ENCODE measurements at places on chromosomes 16 and 17.
A peak's percentile ranks its signal among the peaks of the same experiment; 100 is the strongest.

DNA sequence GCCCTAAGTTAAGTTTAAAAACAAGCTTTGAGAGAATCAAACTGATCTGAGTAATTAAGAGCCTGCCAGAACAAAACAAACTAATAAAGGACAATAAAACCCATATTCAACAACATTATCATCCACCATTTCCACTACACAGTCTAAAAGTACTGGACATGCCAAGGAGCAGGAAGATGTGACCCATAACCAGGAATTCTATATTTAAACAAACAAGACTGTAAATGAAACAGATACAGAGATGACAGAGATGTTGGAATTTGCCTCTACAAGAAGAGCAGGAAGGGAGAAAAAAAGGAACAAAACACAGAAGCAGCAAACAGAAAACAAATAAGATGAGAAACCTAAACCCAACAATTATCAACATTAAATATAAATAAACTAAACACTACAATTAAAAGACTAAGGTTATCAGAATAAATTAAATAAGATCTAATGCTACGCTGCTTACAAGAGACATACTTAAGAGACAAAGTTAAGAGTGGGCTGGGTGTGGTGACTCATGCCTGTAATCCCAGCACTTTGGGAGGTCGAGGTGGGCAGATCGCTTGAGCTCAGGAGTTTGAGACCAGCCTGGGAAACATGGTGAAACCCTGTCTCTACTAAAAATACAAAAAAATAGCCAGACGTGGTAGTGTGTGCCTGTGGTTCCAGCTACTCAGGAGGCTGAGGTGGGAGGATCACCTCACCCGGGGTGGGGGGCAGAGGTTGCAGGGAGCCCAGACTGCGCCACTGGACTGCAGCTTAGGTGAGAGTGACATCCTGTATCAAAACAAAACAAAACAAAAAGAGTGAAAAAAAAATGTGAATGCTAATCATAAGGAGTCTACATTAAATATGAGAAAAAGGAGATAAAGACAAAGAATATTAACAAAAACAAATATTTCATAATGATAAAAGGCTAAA lies 50.6 kb downstream of the CREBBP start:
- DNase-seq, result no peak

GRCh38 chr17:58120195-58120822 lies 27.9 kb upstream of the OR4D1 start:
- DNase-seq, result peak; percentile 78

DNA sequence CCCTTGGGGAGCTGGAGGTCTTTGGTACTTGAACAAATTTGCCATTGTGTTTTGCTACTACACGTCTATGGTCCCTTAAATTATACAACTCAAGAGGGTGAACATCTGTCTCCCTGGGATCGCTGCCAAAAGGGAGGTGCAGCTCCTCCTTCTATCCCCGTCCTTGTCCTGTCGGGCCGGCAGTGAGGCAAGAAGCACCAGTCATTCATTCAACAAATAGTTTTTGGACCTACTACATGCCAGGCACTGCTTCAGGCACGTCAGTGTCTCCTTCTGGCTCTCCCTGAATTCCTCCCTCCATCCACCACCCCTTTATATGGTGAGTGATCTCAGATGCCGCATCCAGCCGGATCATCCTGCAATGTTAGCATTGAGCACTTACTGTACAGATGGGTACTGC lies 2.2 kb upstream of the RPL38 start:
- peak; percentile 38 for DNase-seq

DNA sequence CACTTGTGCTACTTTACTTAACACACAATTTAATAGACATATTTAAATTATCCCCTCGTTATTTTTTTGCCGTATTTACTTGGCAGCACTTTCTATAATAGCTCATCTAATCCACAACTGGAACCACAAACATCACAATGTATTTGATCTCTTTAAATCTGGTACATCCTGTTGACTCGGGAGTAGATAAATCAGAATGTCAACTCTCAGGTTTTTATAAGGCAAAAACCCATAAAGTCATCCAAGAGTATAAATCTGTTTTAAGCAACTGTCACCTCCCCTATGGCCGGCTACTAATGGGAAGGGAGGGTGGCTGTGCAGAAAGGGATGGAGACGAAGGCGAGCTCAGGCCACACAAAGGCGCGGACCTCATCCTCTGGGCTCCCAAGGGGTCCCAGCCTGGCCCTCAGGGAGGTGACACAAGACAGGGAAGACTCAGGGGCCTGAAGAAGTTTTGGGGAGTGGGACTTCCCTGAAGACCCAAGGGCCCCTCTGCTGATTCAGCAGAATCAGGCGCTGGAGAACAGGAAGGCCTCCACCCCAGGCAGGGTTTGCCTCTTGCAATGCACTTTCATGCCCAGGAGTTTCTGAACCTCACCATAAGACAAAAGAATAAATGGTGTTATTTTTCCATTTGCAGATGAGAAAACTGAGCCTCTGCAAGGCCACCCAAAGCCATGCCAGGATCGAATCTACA lies 122.5 kb downstream of the ZNF423 start:
- DNase-seq, result no peak

GRCh38 chr17:44492706-44493272 lies 10.4 kb downstream of the GPATCH8 start:
- no peak for DNase-seq

DNA sequence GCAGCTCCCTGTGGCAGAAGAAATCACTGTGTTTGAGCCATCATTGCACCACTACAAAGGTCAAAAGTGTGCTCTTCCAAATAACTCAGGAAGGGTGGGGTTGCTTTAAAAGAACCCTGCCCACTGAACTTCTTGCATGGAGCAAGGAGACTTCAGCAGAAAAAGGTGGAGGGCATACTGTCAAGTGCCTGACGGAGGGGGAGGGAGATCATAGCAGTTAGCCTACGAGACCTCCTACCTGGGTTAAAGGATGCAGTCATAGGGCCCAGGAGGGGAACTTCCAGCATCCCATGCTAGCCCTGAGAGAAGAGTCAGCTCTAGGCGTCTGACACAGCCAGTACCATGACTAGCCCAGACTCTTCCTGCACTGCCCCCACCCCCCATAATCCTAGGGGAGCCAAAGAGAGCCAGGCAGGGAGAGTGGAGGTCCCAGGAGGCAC lies 45.3 kb upstream of the MSI2 start:
- DNase-seq, result no peak

GRCh38 chr16:54268340-54268739 lies 18.2 kb downstream of the IRX3 start:
- DNase-seq, result no peak

DNA sequence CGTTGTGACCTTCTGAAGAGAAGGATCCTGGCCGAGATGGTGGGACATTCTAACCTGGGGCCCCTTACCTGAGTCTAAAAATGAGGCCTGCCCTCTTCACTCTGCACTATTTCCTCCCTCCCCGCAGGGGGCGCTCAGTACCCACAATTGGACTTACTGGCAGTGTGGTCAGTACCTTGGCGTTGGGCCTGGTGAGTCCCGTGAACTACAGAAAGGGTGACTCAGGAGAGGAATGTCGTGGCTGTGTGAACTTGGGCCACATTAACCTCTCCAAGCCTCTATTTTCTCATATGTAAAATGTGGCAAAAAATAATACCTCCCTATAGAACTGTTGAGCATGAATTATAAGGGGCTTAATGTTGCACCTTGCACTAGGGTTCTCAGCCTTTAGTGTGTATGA lies 3.9 kb downstream of the RSAD1 start:
- peak; percentile 89 for DNase-seq

DNA sequence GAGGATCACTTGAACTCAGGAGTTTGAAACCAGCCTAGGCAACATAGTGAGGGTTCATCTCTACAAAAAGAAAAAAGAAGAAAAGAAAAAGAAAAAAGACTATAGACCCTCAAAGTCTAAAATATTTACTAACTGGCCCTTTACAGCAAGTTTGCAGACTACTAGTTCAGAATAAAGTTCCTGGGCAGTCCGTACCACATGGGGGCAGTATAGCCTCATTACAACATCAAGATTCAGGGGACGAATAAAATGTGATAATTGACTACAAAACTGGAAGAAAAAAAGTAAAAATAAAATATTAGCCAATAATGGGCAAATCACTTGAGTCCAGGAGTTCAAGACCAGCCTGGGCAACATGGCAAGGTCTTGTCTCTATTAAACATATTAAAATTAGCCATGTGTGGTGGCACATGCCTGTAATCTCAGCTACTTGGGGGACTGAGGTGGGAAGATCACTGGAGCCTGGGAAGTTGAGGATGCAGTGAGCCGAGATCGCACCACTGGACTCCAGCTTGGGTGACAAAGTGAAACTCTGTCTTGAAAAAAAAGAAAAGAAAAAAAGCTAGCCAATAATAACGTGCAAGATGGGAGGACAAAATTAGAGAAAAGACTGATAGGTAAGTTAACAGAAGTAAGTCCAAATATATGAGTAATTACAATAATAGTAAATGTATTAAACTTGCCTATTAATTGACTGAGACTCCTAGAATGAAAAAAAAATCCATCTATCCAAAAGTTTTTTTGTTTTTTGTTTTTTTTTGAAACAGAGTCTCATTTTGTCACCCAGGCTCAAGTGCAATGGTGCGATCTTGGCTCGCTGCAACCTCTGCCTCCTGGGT lies 129.4 kb upstream of the SEC14L1 start:
- peak; percentile 19 for DNase-seq

DNA sequence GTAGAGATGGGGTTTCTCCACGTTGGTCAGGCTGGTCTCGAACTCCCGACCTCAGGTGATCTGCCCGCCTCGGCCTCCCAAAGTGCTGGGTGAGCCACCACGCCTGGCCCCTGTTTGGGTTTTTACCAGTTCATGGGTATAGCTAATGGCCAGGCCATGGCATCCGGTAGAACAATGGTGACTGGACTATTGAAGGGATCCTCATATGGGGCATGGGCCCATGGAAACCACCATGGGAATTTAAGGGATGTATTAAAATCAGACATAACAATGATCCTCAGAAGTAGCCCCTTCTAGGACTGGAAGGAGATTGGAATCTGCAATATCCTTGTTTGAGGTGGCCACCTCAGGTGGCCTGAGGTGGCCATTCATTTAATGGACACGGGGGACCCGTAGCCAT lies 17.5 kb upstream of the GUCY2D start:
- no peak for DNase-seq

GRCh38 chr17:81558941-81559806 lies 7.0 kb upstream of the FAAP100 start:
- no peak for DNase-seq

DNA sequence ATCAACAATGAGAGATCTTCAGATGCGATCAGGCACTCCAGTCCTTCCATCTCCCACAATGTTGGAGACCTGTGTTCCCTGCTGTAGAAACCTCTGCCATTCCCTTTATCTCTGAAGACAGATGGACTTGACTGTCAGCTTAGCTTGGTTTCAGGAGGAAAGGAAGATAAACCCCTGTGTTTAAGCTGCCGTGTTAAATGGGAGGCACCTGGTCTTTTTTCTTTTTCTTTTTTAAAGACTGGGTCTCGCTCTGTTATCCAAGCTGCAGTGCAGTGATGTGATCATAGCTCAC lies 63.1 kb downstream of the USP22 start:
- DNase-seq, result no peak

GRCh38 chr16:87384162-87384874 lies 742 bp upstream of the FBXO31 start:
- peak; percentile 56 for DNase-seq

- no peak for DNase-seq
Observed at GRCh38 chr16:12740986-12741610, 62.6 kb downstream of the CPPED1 start.

GRCh38 chr17:10216213-10216938 lies 18.0 kb upstream of the GAS7 start:
- DNase-seq, result no peak

- no peak for DNase-seq
Observed at GRCh38 chr17:20280051-20280450, 187.3 kb downstream of the LGALS9B start.

- DNase-seq, result no peak
Observed at GRCh38 chr17:39658760-39659159, 6.4 kb upstream of the TCAP start.

GRCh38 chr16:6837722-6838121 lies 494.9 kb upstream of the RBFOX1 start:
- DNase-seq, result no peak

DNA sequence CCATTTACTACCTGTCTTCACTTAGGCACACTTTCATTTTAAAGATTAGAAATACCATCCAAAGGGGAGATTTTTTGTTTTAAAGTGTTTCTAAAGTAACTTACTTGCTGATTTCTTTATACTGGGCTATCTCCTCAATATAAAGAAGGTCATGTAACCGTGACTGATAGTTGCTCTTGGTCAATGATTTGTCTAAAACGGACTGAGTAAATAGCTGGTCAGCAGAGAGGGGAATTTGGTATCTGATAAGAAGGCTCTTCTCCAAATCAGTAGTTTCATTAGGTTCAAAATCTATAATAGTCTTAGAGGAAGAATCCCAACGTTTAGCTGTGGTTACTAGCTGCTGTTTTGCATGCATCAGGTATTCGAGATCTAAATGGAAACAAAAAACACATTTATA lies 66.4 kb downstream of the HELZ start:
- DNase-seq, result no peak

GRCh38 chr17:79844869-79845600 lies 5.8 kb upstream of the CBX4 start:
- DNase-seq, result peak; percentile 95

GRCh38 chr16:82034981-82035612 lies at the start of gene HSD17B2:
Gene HSD17B2 (plus strand): TSS chr16:82035253. CDS start chr16:82035425, 172 bp downstream.
- DNase-seq, result peak; percentile 96

DNA sequence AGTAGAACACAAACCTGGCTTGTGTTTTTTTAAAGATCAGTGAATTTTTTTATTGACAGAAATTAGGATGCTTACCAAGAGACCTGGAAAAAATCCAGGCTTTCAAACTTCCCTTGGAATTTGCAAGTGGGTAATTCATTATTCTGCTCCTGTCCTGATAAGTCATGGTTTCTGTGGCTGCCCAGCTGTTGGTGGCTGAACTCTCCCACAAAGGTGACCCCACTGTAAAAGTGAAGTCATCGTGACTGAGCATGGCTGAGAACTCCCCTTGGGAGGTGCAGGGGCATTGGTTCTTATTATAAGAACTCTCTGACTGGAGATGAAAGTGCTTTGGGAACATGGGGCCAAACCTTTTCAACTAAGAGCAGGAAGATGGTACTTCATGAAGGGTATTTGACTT lies 46.6 kb upstream of the TANC2 start:
- no peak for DNase-seq
